ENCODE measurements at places on chromosomes 2 and 18.

- no peak for DNase-seq
Observed at GRCh38 chr2:165924946-165925345, 28.6 kb downstream of the TTC21B start.

DNA sequence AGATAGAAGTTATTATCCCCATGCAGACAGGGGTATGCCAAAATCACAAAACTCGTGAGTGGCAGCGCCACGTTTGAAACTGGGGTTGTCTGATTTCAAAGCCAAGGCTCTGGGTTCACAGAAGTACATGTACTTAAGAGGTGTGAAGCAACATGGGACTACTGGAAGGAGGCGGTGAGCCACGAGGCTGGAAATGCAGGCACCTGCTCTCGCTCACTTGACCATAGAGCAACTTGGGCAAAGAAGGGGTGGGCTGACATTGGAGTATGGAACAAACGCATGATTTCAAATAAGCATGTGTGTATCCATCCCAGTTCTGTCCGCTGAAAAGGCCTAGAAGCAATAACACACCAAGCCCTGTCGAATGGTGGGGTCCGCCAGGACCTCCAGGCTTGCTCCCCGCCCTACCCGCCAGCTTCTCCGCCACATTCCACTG, 593 bp upstream of the ACTR2 start:
- no peak for DNase-seq

GRCh38 chr18:74722237-74722636, 124.6 kb downstream of the ZNF407 start:
- DNase-seq: no peak

DNA sequence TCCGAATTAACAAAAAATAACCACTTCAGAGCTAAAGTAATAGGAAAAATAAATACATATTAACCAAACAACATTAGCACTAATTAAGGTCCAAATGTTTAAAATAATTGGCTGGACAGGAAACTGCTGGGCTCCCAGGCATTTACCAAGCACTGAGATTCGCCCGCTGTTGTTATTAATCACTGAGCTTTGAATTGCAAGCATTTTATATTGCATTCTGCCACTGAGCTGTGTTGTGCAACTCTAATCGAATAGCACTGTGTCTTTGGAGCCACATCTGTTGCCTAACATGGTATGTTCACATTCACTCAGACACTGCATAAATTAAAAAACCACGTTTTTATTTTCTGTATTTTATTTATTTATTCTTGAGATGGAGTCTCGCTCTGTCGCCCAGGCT, 88.9 kb downstream of the SOWAHC start:
- no peak for DNase-seq

DNA sequence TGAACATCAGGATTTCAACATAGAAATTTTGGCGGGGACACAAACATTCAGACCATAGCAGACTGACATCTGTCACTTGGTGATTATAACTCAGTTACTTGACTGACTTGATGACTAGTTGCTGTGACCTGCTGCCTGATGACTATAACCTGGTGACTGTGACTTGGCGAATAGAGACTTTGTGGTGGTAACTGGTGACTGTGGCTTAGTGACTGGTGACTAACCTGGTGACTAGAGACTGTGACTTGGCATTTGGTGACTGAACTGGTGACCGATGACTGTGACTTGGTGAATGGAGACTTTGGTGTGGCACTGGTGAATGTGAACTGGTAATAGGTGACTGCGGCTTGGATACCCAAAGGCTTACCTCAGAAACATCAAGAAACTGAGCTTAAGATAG, 563.1 kb upstream of the FAM98A start:
- DNase-seq: no peak

DNA sequence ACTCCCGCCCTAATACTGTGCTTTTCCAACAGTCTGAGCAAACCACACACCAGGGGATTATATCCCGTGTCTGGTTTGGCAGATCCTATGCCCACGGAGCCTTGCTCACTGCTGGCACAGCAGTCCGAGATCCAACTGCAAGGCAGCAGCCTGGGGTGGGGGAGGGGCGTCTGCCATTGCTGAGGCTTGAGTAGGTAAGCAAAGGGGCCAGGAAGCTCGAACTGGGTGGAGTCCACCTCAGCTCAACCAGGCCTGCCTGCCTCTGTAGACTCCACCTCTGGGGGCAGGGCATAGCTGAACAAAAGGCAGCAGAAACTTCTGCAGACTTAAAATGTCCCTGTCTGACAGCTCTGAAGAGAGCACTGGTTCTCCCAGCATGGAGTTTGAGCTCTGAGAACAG, 44.2 kb downstream of the LNPK start:
- no peak for DNase-seq

DNA sequence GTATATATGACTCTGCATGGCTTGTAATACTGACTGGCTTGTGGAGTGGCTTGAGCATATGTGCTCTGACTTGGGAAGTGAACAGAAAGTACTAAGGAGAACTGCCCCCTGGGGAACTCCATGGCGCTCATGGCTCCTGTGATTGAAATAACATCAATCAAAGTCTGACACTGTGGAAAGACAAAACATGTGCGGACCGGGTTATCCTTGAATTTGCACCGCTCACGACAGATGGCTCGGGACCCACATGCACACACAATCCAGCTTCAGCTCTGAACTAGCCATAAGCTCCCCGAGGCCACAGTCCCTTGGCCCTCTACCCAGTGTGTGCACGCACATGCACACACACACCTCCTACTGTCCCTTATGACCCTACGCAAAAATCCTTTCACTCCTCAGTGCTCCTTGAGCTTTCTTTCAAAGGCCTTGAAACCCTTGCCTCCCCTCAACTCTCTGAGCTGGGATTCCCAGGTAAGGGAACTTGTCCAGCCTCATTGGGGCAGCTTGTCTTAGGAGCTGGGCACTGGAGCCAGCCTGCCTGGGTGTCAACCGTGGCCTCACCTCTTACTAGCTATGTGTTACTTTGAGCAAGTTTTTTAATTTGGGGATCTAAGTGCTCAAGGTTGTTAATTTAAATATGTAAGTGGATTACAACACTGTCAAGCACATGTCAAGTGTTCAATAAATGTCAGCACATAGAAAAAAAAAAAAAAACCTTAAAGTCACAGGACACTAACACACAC, 43.6 kb downstream of the MRPS5 start:
- DNase-seq: no peak

- peak; percentile 42 for DNase-seq
Observed at GRCh38 chr2:207768168-207768865, 1.4 kb downstream of the FZD5 start.

GRCh38 chr2:70789304-70790135, 923 bp downstream of the FIGLA start:
- peak; percentile 83 for DNase-seq

DNA sequence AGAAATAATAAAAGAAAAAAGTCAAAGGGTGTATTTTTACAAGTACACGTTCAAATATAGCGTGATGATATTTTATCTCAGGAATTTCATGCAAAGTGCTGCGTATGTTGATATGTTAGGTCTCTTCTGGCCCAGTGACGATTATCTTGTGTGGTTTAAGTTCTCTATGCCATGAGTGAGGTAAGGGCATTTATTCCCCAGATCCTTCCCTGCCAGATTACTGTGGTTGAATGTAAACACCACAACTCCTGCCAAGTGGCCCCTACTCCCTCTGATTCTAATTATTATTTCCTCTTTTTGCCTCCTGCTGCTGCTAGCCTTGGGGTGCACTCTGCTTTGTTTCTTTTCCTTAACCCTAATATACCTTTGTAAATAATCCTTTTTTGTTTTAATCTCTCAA, 12.2 kb downstream of the SCN2A start:
- no peak for DNase-seq

DNA sequence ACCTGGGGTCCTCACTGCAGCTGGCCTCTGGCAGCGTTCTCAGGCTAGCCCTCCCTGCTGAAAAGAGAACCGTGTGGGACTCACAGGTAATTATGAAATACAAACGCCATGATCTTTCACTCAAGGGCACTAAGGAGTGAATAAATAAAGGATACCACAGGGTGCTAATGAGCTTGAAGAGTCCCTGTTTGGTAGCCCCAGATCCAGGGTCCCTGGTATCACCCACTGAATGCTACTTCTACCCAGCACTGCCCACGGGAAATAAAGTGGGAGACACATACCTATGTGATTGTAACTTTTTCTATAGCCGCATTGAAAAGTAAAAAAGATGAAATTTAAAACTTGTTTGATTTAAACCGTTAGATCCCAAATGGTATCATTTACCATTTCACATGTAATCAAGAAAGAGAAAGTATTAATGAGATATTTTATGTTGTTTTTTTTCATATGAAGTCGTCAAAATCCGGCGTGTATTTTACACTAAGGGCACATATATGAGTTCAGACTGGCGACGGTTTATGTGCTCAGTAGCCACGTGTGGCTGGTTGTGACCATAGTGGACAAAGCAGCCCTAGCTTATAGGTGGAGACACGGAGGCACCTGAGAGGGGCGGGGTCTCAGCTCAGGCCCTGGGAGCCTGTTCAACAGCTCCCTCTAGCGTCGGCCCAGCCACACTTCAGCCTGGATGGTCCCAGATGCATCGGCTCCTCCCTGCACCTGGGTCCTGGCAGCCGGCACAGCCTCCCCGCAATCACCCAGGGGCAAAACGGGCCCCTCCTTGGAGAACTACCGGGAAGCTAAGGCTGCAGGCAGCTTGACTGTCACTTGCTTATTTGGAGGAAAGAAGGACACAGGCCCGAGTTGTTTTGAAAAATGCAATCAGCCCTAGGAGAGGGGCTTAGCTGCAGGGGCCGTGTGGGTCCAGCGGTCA, 39.2 kb downstream of the ODC1 start:
- DNase-seq: peak; percentile 88

DNA sequence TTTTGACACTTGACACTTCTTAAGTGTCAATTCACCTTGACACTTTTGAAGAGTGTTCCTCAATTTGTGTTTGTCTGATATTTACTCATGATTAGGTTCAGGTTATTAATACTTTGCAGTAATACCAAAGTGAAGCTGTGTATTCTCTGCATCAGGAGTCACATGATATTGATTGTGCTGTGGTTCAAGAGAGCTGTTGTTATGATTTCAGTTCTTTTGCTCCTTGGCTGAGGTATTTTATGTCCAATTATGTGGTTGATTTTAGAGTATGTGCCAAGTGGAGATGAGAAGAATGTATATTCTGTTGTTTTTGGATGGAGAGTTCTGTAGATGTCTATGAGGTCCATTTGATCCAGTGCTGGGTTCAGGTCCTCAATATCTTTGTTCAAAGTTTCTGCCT, 17.2 kb downstream of the EHBP1 start:
- no peak for DNase-seq

- no peak for DNase-seq
Observed at GRCh38 chr2:239394346-239394945, 6.4 kb downstream of the HDAC4 start.

DNA sequence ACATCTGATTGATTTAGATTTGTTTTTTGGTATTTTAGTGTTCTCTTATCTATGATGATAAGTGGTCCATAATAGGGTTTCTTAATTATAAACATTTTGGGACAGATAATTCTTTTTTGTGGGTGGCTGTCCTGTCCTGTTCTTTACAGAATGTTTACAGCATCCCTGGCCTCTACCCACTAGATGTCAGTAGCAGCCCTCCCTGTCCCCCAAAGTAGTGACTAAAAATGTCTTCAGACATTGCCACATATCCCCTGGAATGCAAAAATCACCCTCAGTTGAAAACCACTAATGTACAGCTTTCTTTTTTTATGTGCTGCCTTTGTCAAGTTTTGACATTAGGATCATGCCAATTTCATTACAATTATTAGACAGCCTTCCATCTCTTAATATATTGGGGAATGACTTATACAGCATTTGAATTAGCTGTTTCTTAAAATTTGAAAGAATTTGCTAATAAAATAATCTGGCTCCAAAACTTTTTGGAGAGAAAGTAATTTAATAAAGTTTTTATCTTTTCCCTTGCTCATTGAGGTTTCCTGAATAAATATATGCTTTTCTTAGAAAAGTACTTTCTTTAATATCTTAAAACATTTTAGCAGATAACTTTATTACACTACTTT, 19.5 kb downstream of the WIPF1 start:
- DNase-seq: no peak

DNA sequence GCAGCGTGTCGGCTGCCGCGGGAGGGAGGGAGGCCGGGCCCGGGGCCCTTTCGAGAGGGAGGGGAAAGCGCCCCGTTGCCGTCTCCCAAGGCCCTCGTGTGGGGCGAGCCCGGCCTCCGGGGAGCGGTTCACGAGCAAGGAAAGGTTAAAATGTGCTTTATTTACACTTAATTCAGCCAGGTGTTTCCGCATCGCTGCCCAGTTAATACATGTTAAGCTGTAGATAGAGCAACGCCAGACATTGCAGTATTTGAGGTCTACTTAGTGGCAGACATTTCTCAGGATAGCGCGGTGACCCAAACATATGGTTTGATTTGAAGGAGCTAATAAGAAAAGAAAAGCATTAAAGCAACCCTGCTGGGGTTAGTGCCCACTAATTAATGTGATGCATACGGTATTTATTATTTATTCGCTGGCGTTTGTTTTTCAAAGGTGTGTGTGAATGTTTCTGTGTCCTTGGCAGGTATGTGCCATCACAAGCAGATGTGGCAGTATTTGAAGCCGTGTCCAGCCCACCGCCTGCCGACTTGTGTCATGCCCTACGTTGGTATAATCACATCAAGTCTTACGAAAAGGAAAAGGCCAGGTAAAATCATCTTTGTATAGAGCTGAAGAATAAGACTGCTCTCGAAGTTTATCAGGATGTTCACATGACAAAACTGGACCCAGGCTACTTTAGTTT, 571 bp downstream of the EEF1B2 start:
- no peak for DNase-seq

- peak; percentile 40 for DNase-seq
Observed at GRCh38 chr2:16745466-16745865, 79.8 kb upstream of the CYRIA start.

DNA sequence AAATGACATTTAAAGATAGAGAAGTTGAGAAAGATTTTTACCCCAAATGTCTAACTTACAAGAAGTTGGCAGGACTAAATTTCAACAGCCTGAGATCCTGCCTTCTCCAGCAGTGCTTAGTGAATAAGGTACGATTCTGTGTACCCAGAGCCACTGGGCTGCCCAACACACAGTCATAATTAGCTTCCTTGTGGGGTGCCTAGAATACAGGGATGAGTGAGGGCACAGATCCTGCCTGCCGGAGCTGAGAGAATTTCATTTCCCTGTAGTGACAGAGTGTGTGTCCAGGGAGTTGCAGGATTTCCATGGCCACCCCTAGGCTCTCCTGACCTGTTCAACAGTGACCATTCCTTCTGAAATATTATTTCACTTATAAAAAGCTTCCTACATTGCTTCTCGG, 27.0 kb downstream of the GREB1 start:
- DNase-seq: no peak

DNA sequence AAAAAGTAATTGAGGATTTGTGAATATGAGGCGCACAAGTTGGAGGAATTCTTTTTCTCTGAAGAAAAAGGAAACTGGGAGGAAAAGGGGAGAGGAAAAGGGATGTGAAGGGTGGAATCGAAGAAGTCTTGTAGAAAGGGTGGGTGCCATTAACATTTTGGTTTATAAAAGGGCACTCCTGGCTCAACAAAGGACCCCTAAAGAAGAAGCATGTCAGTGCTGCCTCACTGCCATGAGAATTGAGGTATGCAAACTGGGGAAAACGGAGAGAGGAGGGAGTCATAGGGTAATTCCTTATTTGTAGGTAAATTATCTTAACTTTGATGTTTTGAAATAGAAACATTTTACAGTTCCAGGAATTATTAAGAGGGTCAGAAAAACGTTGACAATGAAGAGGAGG, 207.2 kb downstream of the NAPG start:
- no peak for DNase-seq
